Epithelial cell of proximal tubule (primary cell): ENCODE measurements at places on chromosomes 3 and 15. TPM values are rescaled to one million over a fixed set of nuclear protein-coding genes. Genes with fewer than 3 reads are reported as not detected.

DNA sequence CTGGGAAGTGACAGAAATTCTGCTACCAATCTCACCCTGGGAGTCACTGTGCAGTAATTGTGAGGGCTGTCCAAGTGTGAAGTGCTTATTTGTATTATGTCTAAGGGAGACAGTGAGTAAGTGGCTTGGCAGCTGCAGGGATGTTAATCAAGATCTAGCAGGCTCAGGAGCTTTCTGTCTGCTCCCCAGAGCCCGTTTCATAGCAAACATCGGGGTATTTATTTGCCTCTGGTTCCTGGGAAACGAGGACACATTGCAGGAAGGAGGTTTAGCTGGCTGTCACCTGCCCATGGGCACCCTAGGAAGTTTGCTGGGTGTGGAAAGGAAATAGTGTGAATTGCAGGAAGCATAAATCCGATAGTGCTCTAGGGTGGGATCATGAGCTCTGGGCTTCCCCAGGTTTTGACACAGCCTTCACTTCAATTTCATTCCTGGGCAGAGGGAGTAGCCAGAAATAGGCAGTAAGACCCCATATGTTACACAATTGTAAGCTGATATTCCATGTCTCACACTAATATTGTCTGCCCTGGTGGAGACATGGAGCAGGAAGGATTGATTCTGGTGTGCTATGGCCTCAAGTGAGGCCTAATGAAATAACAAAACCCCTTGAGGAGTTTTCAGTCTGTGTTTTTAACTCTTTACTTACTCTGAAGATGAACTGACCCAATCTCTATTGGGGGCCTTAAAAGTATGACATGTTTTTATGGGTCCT is 74.1 kb upstream of the MITF start:
- peak; percentile 57 for DNase-seq

GRCh38 chr3:98521897-98522543 is 682 bp downstream of the CLDND1 start:
- DNase-seq: no peak

GRCh38 chr15:44149224-44149623 is 45.8 kb downstream of the FRMD5 start:
- no peak for DNase-seq

DNA sequence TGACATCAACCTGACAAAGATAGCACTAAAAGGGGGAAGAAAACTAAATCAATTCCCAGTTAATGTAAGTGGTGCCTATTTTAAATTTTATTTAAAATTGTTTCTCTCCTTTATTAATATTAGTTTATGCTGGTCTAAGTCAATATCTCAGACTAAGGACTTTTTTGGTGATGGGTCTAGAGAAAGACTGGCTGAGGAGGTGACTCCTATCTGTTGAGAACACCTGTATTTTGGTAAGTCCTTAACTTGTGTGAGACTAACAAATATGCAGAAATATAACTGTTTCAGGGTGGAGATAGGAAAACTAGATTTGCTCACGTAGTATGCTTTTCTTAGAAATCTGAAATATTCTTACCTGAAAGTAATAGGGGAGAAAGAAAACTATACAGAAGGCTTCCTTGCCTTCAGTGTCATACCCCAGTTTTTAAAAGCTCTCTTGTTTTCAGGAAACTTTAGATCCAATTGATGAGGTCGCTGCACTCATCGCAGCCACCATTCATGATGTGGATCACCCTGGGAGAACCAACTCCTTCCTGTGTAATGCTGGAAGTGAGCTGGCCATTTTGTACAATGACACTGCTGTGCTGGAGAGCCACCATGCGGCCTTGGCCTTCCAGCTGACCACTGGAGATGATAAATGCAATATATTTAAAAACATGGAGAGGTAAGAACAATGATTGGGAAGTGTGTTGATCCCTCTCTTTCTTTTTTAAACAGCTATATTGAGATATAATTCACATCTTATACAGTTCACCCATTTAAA is 138.9 kb downstream of the PDE8A start:
- DNase-seq: no peak

The UACA gene
- 20.6 and 39.7 TPM in 2 replicates for total RNA-seq

DNA sequence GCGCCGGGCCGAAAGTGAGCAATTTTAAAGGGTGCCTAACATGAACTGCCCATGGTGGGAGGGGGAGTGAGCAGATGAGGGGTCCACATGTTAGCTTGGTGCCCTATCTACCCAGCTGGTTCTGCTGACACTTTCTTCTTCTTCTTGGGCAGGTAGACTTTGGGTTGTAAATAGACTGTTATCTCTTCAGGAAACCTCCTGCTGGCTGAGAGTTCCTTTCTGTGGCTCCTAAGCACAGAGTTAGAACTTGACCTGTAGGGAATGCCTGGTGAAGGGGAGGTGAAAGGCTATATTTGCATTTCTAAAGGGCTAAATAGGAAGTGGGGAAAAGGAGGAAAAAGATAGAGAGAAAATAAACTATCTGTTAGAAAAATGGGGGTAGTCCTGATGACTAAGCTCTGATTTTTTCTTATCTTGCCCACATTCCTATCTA is 521.4 kb upstream of the TGFBR2 start:
- DNase-seq: no peak

DNA sequence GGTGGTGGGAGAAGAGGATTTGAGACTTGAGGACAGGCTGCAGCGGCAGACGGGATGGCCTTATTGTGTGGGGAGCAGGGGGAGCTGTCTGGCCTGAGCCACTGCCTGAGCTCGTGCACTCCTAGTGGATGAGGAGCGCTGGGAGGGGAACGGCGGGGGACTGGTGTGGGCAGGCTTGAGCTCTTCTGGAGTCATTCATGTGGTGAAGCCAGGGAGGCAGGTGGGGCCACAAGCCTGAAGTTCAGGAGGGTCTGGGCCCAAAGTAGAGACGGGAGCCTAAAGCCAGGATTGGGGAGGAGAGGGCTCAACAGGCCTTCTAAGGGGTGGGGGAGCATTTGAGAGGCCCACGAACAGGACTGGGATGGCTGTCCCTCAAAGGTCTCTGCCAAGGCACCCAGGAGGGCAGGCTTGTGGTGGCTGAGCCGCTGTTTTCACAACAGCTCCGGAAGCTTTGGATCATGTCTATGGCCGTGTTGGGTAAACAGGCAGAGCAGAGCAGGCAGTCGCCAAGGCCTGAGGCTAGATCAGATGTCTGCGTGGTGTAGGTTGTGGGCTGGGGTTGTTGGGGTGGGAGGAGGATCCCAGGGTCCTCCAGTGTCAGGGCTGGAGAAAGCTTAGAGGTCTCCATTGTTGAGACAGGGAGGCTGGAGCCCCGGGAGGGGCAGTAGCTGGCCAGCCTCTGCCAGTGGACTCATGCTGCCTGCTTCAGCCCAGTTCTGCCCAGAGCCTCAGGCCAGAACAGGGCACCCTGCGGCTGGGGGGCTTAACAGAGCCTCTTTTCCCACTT is 8.2 kb downstream of the PRKCD start:
- no peak for DNase-seq

DNA sequence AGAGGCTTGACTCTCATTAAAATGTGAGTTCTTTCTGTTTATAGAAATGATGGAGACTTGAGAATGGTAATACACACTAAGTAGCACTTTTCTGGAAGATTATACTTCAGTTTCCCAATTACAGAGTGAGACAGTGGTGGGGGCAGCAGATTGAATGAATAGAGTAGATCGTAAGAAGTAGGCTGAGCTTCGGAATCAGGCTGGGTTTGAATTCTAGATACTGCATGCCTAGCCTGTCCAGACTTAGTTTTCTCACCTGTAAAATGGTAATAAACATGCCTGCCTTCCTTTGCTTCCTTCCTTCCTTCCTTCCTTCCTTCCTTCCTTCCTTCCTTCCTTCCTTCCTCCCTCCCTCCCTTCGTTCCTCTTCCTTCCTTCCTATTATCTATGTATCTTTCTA is 8.1 kb downstream of the IL1RAP start:
- no peak for DNase-seq

The INO80 gene
- total RNA-seq: 27.3 and 33.8 TPM in 2 replicates

The MYLK gene
- total RNA-seq: 81.4 TPM in 2 replicates

DNA sequence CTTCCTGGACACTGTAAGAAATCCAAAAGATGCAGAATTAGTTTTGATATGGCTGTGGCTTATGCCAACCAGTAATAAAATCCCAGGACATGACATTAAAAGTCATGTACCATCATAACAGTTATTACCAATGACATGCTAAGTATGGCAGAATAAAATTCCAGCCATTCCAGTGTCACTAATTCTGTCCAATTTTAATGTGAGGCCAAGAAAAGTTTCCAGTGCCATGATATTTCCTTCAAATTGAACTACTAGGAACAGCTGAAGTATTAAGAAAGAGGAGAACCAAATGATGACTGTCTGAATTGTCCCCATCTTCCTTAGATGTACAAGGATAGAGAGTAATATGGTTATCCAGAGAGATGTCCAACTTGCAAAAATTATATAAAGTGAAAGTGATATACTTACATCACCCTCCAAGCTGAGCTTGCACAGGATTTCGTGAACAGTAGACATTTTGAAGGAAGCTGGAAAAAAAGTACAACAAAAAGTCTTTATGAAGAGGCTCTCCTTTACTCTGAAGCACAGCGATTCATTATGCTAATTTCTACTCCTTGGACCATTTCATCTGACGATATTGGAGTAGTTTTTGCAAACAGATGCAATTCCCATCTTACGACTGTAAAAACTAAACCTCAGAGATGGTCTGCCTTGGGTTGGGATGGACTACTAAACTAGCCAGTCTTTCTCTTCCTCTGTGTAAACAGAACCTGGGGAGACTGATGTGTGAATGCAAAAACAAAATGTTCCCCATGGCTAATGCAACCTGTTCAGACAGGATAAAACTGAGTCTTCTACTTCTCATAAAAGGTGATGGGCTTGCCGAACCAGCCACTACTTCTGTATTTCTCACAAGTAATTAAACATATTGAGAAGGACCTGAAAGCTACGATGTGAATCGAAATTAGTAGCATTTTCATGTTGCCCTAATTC is 11.9 kb downstream of the ANXA2 start:
- no peak for DNase-seq

GRCh38 chr3:2097641-2098191 is 950 bp upstream of the CNTN4 start:
- DNase-seq: no peak

DNA sequence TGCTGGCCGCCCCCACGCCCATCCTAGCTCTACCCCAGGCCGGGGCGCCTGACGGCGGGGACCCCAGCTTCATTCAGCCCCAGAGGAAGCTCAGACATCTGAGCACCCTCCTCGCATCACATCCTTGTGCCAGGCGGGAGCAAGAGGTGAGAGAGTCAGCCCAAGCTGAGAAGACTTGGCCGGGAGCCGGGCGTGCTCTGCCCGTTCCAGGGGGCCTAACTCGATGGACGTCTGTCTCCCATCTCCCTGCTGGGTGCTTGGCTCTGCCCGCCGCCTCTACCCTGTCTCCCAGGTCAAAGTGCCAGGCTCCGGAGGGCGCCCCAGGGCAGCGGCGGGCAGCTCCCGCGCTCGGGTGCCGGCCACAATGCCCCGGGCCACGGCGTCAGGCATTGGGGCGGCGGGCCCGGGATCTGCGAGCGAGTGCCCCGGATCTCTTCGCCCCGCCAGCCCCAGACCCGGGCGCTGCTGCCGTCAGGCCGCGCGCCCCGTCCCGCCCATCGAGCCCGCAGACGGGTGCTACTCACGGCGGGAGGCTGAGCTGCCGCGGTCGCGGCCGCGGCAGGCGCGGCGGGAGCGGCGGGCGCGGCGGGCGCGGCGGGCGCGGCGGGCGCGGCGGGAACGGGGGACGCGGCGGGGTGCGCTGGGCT is 388 bp downstream of the DAPK2 start:
- DNase-seq: no peak

DNA sequence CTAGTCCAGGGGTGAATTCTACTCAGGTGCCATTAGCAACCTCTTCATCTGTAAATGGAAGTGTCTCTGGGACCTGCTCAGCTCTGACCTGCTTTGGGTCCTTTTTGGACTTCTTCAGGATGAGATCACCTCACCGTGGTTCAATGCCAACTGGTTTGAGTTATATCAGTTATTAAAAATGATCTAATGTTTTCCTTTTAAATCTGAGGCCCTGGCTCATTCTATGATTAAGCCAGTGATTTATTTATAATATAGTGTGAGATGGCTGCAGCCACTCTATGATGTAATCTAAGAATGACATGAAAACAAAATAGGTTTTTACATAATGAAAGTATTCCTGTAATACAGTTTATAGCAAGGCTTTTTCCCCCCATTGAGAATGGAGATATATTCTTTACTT is 79.4 kb downstream of the LPP start:
- DNase-seq: no peak

The ANKRD63 gene
- total RNA-seq: 0.22 TPM in 1 of 2 replicates, not detected in the other

DNA sequence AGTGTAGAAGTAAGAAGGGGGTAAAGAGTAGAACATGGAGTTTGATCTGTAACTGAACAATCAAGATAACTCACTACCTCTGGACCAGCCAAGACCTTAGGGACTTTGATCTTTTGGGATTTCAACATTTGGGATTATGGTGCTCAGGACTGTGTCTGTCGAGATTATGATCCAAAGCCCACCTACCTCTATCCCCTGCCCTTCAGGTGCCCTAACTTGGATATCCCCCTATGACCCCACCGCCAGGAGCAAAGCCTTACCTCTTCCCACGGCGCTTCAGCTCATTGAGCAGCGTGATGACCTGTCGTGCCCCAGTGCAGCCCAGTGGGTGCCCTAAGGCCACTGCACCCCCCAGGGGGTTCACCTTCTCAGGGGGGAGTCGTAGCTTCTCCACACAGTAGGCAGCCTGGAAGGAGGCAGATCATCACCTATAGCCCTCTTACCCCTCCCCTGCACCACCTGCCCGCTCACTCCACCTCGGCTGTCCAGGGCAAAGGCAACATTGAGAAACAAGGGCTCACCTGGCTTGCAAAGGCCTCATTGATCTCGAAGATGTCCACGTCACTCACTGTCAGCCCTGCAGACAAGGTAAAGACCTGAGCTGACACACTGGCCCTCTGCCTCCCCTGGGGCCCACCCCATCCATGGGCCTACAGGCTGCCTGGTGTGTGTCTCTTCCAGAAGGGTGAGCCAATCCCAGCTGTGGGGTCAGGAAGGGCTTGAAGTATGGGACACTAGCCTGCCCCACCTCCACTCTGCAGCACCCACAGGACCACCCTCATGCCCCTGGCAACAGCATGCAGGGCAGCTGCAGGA is 11.4 kb downstream of the ACAA1 start:
- DNase-seq: no peak

The ABI3BP gene
- 3.6 TPM in 1 of 2 replicates, not detected in the other for total RNA-seq

GRCh38 chr3:185988816-185989175 is 51.0 kb upstream of the TRA2B start:
- DNase-seq: no peak

DNA sequence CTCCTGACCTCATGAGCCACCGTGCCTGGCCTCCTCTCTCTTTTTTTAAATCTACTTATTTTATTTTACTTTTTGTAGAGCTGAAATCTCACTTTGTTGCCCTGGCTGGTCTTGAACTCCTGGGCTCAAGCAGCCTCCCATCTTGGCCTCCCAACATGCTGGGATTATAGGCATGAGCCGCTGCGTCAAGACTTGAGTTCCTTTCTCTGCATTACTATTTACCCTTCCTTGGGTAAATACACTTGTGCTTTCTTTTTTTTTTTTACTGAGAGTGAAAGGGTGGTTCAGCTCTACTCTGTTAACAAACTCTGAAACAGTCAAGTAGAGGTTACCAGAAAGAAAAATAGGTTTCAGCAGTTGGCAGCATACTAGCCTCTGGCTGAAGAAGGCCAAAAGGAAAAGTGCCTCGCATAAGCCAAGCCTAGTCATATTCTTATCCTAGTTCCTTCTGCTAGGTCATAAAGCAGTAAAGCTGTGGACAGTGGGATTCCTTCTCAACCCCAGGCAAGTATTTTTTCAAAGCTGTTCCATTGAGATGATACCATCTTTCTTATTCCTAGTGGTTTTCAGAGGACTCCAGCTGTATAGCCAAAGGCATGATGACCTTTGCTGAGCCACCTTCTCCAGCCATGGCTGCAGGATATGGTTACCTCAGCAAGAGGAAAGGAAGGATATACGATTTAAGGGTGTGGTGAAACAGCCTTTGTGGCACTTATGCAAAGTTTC is 135.1 kb downstream of the RBPMS2 start:
- no peak for DNase-seq
